ENCODE measurements at places on chromosomes 2 and 18. TPM values are rescaled to one million over a fixed set of nuclear protein-coding genes. Genes with fewer than 3 reads are reported as not detected.

CTLA4 gene
- total RNA-seq, result not detected

EPC2 gene
- 22.9 TPM for total RNA-seq

ADD2 gene
- total RNA-seq, result 1.3 TPM

MC5R gene
- total RNA-seq, result not detected

CAVIN2 gene
- 335 TPM for total RNA-seq

BOLL gene
- total RNA-seq, result not detected

NTSR2 gene
- total RNA-seq, result not detected

LRRTM1 gene
- not detected for total RNA-seq

OSBPL1A gene
- total RNA-seq, result 17.6 TPM

SERPINB11 gene
- not detected for total RNA-seq

LOXL3 gene
- total RNA-seq, result 1.6 TPM

GDF7 gene
- total RNA-seq, result 11.8 TPM

RNF125 gene
- 4.8 TPM for total RNA-seq

PROKR1 gene
- not detected for total RNA-seq

PRPF40A gene
- total RNA-seq, result 188 TPM

ADGRF3 gene
- under 0.01 TPM for total RNA-seq

GREB1L gene
- total RNA-seq, result 6.0 TPM

KLF7 gene
- 33.5 TPM for total RNA-seq
